Fibroblast of skin of left quadriceps (primary cell): ENCODE measurements at places on chromosomes 1 and 21.

- DNase-seq: no peak
Measured at GRCh38 chr1:76083189-76083588, 8.6 kb downstream of the ST6GALNAC3 start.

DNA sequence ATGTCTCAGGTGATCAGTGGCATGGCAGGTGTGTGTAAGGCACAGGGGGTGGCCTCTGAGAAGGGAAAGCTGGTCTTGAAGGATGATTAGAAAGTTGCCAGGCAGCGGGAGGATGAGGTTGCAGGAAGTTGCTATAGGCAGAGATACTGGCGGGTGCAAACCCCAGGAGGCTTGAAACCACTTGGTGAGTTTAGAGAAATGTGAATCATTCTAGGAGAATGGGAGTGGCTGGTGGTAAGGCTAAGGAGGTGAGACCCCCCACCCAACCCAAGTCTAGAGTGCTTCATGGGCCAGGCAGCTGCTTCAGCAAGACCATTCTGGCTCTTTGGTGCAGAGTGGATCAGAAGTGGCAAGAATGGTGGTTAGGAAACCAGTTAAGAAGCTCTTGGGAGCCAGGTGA lies 9.0 kb downstream of the SH2D2A start:
- DNase-seq: no peak

GRCh38 chr1:235703506-235703905 lies 53.9 kb upstream of the GNG4 start:
- DNase-seq: peak; percentile 51

DNA sequence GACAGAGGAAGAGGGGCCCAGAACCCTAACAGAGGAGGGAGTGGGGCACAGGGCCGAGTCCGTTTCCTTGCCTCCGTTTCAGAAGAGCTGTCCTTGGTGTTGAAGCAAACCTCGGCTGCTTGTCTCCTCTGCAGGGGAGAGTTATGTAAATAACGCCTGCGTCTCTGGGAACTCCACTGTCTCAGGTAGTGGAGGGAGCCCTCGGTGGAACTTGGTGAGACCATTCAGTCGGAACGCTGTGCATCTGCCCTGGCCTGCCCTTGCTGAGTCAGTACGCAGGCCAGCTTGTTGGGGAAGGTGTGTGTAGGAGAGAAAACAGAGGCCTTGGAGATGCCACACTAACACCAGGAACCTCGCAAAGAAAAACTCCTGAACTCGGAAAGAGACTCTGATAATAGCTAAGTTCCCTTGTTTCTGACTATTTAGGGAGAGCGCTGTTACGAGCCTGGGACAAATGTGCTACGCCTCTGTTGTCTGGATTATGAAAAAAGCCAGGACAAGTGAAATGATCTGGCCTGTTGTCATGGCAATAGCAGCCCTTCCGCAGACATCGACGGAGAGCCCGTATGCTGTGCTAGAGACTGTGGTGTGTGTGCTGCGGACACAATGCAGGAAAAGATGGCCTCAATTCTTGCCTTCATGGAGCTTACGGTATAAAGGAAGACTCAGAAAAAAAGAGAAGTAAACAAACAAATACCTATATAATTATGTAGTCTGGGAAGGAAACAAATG lies 94.6 kb upstream of the AKT3 start:
- no peak for DNase-seq

DNA sequence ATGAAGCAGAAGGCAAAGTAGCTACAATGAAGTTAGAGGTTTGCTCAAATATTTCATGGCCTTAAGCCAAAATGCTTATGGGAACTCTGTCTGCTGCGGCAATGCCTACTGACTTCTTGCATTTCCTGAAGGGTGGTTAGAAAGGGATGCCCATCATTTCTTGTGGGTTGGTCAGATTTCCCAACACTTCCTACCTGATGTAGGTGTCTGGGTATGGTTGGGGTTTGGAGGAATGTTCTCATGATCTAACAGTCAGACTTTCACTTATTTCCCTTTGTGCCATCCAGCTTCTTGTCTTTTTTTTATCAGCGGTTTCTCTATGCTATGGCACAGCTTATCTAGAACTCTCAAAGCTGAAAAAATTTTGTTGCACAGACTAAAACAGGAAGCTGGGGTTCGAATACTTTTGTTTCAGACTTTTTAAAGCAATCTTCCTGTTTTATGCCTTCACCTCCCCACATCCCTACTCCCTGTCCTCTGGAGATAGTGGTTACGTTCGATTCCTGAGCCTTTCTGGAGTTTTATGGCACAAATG lies 307.7 kb downstream of the USP25 start:
- DNase-seq: no peak

DNA sequence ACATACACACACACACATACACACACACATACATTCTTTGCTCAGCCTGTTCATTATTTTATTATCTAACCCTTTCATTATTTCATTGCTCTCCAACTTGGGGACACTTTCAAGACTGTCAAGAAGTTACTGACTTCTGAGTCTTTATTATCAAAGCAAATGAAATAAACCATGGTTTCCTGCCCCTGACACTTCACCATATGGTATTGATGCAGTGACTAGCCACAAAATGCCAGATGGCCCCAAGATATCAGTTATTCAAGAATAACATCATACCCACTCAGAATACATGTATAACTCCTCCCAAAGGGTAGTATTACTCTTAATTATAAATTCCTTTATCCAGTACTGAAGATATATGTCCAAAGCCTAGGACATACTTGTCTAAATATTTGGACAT lies 197.3 kb downstream of the MRPL39 start:
- DNase-seq: no peak

DNA sequence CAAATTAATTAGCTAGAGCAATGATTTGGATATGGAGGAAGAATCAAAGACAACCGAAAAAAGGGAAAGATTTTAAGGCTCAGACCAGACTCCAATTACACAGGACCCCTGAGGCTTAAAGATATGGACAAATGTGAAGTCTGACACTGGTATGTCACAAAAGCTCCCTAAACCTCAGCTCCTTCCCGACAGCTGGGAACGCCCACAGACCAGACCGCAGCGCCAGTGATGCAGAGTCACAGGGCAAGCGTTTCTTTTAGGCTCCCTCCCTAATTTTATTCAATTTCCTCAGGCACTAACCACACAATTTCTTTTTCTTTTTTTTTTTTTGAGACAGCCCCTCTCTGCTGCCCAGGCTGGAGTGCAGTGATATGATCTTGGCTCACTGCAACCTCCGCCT lies 40.2 kb downstream of the NID1 start:
- no peak for DNase-seq

DNA sequence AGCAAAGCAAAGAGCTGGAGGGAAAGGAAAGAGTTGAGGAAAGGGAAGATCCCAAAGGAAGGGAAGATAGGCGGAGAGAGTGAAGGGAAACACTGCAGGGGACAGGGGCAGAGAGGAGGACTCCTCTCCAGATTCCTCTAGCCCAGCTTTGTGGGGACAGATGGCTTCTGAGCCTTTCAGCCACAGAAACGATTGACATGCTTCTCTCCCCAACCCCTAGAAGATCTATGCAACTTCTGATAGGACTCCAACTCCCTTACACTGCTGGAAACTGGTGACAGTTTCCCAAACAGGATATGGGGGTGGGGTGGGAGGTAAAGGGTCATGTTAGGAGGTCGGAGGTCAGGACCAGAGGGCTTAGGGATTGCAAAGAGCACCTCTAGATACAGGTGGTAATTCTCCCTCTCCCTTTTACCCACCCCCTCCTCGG lies 6.5 kb downstream of the MEX3A start:
- DNase-seq: no peak

DNA sequence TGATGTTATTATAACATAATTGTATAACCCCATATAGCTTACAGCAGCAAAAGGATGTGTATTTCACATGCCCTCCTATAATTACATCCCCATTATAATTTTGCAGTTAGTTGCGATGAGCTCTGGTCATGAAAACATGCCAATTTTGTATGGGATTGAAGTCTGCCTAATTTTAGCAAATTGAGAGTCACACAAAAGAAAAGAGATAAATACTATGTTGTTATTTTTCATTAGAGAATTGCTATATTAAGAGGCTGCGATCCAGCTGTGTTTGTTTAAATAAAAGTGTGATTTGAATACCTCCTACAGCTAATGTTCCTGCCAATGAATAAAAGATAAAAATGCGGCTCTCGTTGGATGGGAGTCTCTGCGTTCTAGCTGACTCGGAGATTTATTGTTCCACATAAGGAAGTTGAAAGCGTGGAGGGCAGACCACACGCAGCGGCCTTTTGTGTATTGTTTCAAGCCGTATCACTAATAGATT lies 461.0 kb upstream of the NFIA start:
- DNase-seq: peak; percentile 8

DNA sequence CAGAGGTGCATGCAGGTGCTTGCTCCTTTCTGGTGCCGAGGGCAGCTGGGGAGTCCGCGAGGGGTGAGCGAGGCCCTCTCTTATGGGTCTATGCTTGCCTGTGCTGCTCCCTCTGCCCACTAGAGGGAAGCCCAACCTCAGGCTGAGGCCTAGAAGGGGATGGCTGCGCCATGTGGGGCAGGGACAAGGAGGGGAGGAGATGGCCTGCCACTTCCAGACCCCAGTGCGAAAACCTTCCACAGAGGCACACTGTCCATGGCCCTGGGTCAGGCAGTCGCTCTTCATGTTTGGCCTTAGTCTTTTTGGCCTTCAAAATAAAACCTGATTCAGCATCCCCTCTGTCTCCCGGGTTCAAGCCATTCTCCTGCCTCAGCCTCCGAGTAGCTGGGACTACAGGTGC lies 14.0 kb downstream of the RHBG start:
- DNase-seq: no peak

- no peak for DNase-seq
Measured at GRCh38 chr1:36888811-36889477, 145.4 kb downstream of the GRIK3 start.

- no peak for DNase-seq
Measured at GRCh38 chr1:47474278-47475193, 36.7 kb downstream of the FOXD2 start.

- DNase-seq: no peak
Measured at GRCh38 chr1:161073474-161074121, 3.9 kb upstream of the ARHGAP30 start.

- no peak for DNase-seq
Measured at GRCh38 chr1:31364561-31365250, 8.2 kb downstream of the FABP3 start.

DNA sequence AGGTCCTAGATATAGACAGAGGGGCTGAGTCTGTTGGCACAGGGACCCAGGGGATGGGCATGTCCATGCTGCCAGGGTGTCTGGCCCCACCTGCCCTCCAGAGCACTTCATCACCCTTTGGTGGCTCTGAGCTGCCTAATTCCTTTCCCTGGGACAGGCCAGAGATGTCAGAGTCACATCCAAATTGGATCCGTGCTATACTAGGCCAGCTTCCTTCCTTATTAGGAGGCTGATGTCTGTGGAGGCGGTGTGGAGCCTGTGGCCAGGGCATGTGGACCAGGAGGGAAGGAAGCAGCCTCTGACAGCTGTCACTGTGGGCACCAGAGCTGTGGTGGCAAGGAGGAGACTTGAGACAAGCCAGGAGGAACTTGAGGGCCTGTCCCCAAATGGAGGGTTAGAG lies 77.7 kb upstream of the TMEM51 start:
- DNase-seq: no peak

- DNase-seq: no peak
Measured at GRCh38 chr1:199774433-199775089, 252.9 kb upstream of the NR5A2 start.

DNA sequence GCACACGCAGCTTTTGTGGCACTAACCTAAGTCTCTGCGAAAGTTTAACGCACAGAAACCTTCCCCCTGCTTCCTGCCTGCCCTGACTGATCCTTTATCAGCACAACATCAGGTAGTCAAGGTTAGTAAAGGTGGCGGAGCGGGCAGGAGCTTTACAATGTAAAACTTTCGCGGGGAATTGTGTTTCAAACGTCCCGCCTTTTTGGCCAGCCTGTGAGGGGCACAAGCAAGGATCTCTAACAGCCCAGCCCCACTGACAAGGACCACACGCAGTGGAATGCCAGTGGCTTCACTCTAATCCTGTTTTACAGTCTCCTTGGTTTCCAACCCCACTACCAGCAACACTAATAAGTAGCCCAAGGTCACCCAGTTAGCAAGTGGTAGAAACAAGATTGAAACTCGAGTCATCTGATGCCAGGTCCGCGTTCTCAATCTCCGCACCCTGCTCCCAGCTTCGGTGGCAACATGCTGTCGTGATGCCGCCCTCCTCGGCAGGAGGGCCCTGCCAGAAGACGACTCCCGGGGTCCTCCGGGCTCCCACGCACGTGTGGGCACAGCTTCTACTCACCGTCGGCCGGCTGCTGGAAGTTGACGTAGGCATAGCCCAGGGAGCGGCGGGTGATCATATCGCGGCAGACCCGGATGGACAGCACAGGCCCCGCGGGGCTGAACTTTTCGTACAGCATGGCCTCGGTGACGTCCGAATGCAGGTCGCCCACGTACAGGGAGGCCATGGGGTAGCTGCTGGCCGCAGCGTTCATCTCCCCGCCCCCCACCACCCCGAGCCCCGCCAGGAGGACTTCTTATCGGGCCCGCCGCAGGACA lies 1.2 kb downstream of the PABPC4 start:
- no peak for DNase-seq

DNA sequence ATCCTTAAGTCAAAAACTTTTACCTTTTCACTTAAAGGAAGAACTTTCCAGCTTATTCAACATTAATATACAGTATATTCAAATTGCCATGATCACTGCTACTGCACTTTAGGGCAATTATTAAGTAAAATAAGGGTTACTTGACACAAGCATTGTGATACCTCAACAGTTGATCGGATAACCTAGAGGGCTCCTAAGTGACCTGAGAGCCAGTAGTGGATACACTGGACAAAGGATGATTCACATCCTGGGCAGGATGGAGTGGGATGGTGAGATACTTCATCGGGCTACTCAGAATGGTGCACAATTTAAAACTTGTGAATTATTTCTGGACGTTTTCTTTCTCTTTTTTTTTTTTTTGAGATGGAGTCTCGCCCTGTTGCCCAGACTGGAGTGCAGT lies 54.5 kb upstream of the PPM1J start:
- no peak for DNase-seq

- DNase-seq: no peak
Measured at GRCh38 chr1:187665483-187665882, 836.7 kb downstream of the PLA2G4A start.

GRCh38 chr1:201639826-201640225 lies 100.9 kb downstream of the NAV1 start:
- no peak for DNase-seq

GRCh38 chr1:65940126-65940525 lies 147.4 kb downstream of the PDE4B start:
- DNase-seq: no peak
